ENCODE measurements at places on chromosomes 16 and 17.

DNA sequence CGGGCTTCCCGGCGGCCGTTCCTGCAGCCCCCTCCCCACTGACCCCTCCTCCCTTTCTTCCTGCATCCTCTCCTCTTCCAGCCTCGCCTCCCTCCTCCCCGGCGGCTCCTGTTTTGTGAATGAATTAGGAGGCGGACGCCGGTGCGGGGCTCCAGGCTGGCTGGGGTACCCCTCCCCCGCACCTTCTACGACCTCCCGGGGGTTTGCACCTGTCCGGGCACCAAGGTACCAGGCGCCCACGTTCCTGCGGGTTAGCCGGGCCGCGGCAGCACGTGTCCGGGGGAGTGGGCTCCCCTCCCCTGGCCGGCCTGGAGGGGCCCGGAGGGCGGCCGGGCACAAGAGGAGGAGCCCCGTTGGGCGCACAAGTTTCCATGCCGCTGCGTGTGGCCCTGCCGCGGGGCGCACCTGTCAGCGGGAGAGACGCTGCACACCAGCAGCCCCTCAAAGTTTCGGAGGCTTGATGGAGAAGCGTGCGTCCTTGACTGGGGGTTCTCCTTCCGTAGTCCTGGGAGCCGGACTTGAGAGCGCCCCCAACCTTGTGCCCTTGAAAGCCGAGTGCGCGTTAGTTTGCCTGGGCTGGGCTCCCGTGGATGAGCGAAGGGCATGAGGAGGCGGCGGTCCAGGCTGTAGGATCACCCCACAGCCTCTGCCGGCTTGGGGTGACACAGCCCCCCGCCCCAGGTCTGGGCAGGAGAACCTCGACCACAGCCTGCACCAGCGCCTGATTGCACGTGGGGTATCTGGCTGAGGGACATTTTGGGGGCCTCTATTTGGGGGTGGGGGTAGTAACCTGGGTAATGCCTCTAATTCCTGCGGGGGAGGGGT is 1.2 kb downstream of the HAS3 start:
- DNase-seq, result no peak

- no peak for DNase-seq
Measured at GRCh38 chr16:88568710-88569613, 1.2 kb upstream of the ZC3H18 start.

- DNase-seq, result no peak
Measured at GRCh38 chr16:56370875-56371659, 54.3 kb downstream of the AMFR start.

GRCh38 chr17:1554751-1555540 is 7.6 kb downstream of the PITPNA start:
- no peak for DNase-seq

DNA sequence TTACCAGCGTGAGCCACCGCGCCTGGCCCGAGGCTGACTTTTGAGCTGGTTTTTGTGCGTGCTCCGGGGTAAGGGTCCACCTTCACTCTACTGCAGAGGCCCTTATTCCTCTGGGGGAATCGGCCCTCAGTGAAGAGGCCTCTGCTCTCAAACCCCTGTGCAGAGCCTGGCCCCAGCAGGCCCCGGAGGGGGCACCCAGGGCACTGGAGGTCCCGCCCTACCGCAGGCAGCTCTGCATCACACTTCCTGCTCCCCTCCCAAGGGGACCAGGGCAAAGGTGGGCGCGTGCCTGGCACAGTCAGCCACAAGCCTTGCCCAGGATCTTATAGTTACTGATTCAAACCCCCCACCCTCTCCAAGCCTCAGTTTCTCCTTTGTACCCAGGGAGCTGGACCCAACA is 3.6 kb upstream of the UBE2I start:
- DNase-seq, result no peak
